HT1080 (cell line): ENCODE measurements at places on chromosomes 1 and 21. TPM values are rescaled to one million over a fixed set of nuclear protein-coding genes. Genes with fewer than 3 reads are reported as not detected.

DNA sequence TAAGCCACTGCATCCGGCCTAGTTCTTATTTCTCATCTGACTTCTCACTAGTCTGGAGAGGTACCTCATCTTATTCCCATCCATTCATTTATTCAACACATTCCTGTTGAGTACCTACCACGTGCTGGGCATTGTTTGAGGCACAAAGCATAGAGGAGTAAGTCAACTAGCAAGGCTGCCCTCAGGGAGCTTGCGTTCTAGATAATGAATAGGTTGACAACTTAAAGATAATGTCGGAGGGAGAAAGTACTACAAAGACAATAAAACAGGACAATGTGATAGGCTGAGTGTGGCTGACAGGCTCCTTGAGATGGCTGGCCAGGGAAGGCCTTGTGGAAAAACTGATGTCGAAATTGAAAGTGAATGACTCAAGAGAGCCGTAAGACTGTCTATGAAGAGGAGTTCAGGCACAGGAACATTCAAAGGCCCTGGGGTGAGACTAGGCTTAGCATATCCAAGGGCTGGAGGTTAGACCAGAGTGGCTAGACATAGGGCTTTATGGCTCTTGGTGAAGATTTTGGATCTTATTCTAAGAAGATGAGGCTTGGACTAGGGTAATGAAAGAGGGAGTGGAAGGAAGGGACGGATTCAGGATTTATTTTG is 18.3 kb downstream of the SPATA21 start:
- no peak for DNase-seq

GRCh38 chr21:35225573-35225972 is 176.5 kb upstream of the RUNX1 start:
- DNase-seq = no peak

GRCh38 chr1:159902541-159902940 is 2.6 kb upstream of the CFAP45 start:
- no peak for DNase-seq

DNA sequence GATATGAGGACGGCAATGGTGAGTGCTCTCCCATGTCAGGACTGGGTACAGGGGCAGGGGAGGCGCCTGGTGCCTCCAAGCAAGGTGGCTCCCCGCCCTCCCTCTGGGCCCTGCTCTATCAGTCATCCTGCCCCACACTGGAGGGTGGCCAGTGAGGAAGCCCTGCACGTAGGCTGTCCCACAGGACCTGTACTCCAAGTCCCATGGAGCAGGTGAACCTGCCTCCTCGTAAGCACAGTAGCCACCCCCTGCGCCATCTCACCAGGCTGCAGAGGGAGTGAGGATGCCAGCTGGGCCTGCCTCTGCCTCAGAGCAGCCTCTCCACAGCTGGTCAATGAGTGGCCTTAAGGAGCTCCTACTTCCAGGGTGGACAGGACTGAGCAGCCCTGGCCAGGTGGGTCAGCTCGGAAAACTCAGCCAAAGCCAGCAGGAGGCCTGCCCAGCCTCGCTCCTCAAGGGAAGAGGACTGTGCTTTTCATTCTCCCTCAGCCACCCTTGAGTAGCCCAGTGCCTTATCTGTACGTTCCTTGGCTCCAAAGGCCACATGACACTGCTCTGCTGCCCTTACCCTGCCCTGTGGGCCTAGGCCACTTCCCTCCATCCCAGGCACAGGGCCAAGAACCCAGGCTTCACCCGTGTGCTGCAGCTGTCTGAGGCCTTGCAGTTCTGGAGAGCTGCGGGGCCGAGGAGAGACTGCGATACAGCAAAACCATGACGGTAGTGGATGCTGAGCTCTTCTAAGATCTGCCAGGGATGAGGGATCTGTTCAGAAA is 39.6 kb downstream of the SLC45A1 start:
- no peak for DNase-seq

Gene GSTM1
- total RNA-seq = 14.5 and 17.0 TPM in 2 replicates

Gene TRIM46
- 3.1 and 4.1 TPM in 2 replicates for total RNA-seq

Gene CCDC17
- total RNA-seq = 0.56 and 0.94 TPM in 2 replicates
